A549 treated with Hydrocortisone at 1 μM for 4 hours (cell line): ENCODE measurements at places on chromosomes 6 and 20. TPM values are rescaled to one million over a fixed set of nuclear protein-coding genes. Genes with fewer than 3 reads are reported as not detected.

Gene NQO2
- total RNA-seq, result 53.6 to 79.2 TPM (median 69.5 TPM) in 5 replicates

Gene TNXB
- 0.32 to 0.66 TPM (median 0.52 TPM) in 5 replicates for total RNA-seq

Gene HSPA1L
- 1.2 to 2.0 TPM (median 1.6 TPM) in 5 replicates for total RNA-seq

Gene FAM135A
- 10.1 to 16.0 TPM (median 13.2 TPM) in 5 replicates for total RNA-seq

Gene TRIM31
- total RNA-seq, result 0.56 to 0.85 TPM (median 0.63 TPM) in 5 replicates

Gene SCRT2
- 0.02 TPM in 1 of 5 replicates, not detected in the others for total RNA-seq

Gene COX4I2
- not detected in 5 replicates for total RNA-seq

Gene CHMP4B
- 140 to 159 TPM (median 152 TPM) in 5 replicates for total RNA-seq

Gene BMP2
- 0.30 to 0.43 TPM (median 0.32 TPM) in 5 replicates for total RNA-seq

Gene NAA20
- 127 to 151 TPM (median 137 TPM) in 5 replicates for total RNA-seq

Gene DZANK1
- total RNA-seq, result 2.4 to 3.2 TPM (median 2.6 TPM) in 5 replicates

Gene SLC35F1
- 0.03 TPM in 1 of 5 replicates, not detected in the others for total RNA-seq

Gene VWA7
- 1.1 to 1.7 TPM (median 1.5 TPM) in 5 replicates for total RNA-seq

Gene GCNT2
- total RNA-seq, result 4.6 to 7.8 TPM (median 4.9 TPM) in 5 replicates

Gene SLC22A23
- total RNA-seq, result 8.4 to 10.0 TPM (median 9.3 TPM) in 5 replicates

Gene BMP6
- total RNA-seq, result 13.4 to 20.4 TPM (median 18.7 TPM) in 5 replicates

Gene HLA-DOA
- total RNA-seq, result 0.06 TPM in 1 of 5 replicates, not detected in the others

Gene UNC5CL
- total RNA-seq, result 0.49 to 0.76 TPM (median 0.52 TPM) in 5 replicates

Gene STK38
- 14.9 to 18.9 TPM (median 16.7 TPM) in 5 replicates for total RNA-seq

Gene ME1
- total RNA-seq, result 35.4 to 44.0 TPM (median 38.4 TPM) in 5 replicates

Gene B3GALT4
- 0.56 to 1.2 TPM (median 0.95 TPM) in 5 replicates for total RNA-seq

Gene KPNA5
- 1.00 to 2.4 TPM (median 1.4 TPM) in 5 replicates for total RNA-seq

Gene MOG
- not detected in 5 replicates for total RNA-seq

Gene PI16
- not detected in 5 replicates for total RNA-seq

Gene HFE
- total RNA-seq, result 8.0 to 14.6 TPM (median 12.4 TPM) in 5 replicates

Gene FAM50B
- 4.9 to 6.3 TPM (median 6.0 TPM) in 5 replicates for total RNA-seq

Gene HLA-A
- total RNA-seq, result 127 to 153 TPM (median 136 TPM) in 5 replicates

Gene PKIB
- total RNA-seq, result 0.59 to 0.75 TPM (median 0.73 TPM) in 5 replicates

Gene FAM83B
- 0.02 to 0.03 TPM in 2 of 5 replicates, not detected in the others for total RNA-seq

Gene ANGPT4
- total RNA-seq, result 0.02 to 0.05 TPM (median 0.03 TPM) in 5 replicates

Gene SPEF1
- 1.3 to 2.3 TPM (median 1.9 TPM) in 5 replicates for total RNA-seq
